ENCODE measurements at places on chromosomes 1 and 21.

GRCh38 chr1:37561133-37562132 lies 4.7 kb downstream of the DNALI1 start:
- peak; percentile 44 for DNase-seq

DNA sequence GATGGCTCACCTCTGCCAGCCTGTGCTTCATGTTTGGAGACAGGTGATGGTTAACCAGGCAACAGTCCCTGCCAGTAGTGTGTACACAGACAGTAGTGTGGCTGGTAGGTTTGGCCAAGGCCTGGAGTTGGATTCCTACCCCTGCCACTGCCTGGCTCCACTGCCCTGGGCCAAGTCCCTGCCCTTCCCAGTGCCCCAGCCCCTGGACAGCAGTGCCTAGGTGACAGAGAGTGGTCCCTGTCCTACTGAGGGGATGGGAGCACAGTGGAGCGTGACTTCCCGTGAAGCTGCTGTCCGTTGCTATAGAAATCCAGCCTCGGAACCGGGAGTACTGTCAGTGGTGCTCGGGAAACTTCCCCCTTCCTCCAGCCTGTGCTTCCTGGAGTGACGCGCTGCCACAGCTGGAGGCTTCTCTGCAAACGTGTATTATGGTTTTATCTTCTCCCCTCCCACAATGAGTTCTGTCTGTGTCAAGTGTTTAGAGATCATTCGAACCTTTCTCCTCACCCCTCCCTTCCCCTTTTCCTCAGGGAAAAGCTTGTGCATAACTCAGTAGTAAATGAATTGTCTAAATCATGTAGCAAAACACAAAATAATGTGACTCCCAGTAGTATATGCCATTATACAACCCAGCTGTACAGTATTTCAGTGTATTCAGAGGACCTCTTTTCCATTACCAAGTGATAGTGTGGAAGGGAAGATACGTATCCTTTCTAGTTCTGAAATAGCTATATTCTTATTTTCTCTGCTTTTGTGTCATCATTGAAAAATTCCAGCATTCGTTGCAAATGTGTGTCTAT lies 73.4 kb downstream of the GALNT2 start:
- no peak for DNase-seq

DNA sequence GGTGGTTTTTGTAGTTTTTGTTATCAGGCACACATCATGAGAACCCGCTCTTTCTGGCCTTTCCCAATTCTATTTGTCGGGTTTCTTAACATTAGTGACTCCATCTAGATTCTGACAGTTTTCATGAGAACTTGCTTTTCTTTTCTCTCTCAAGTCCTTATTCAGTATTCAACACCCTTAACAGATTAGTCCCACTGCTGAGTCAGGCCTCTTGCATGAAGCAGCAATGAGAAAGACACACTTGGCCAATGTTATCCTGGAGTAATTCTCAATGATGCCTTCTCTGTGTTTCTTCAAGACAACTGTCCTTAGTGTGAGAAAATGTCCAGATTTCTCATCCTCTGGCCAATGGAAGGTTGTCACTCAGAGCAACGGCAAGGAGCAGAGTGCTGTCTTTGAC lies 11.3 kb downstream of the FMO2 start:
- DNase-seq, result no peak

DNA sequence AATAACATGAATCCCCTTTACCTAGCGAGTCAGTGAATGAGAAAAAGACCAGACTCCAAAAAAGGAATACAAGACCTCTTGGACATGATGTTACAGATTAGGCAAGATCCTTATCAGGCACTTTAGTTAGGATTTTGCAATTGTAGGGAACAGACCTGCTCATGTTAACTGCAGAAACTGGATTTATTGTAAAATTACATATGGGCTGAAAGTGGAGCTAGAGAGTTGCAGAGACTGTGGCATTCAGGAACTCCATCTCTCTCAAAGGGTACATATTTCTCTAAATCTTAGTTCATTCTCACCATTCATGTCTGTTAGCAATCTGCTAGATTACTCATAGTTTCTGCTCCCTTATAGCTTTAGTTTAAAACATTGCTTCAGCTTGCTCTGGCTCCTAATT lies 142.2 kb downstream of the PAPPA2 start:
- DNase-seq, result no peak

DNA sequence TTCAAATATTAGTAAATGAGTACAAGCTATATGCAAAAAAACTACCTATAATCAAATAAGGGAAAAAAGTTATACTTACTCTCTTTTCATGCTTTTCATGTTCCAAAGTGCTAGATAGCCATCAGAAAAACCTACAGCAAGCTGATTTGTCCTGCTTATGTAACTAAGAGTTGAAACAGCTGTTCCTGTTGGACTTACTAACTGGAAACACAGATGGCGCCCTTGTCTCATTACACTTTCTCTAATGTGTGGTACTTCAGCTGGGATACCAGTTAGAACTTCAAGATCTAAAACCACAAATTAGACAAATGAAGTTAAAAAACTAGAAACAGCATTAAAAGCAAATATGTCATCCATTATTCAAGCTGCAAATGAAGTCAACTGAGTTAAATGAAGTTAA lies 24.3 kb downstream of the AHCTF1 start:
- DNase-seq, result peak; percentile 43

DNA sequence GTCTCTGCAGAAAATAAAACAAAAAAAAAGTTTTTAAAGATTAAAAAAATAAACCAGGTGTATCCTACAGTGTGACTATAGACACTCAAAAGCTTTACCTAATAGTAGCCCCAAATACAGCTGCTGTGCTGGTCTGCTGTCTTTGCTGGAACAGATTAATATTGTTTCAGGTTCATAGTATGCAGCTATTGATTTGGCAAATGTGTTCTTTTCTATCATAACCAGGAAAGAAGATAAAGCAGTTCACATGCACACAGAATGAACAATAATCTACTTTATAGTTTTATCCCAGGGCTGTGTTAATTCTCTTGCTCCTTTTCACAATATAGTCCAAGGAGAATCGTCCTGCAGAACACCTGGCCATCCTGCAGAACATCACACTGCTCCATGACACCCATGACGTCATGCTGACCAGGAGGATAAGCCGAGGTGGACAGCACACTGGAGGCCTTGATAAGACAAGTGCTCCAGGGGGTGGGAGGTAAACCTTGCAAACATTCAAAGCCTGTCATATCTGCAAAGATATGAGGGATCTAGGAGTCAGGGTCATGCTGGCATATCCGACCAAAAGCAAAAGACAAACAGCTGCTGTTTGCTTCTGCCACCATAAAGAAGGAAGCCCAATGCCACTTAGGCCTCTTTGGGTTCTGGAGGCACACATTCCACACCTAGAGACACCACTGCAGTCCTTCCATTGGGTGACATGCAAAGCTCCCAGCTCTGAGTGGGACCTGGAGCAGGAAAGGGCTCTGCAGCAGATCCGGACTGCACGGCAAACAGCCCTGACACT lies 86.1 kb upstream of the SLC2A1 start:
- no peak for DNase-seq

GRCh38 chr1:115748401-115749150 lies 19.9 kb downstream of the CASQ2 start:
- DNase-seq, result no peak

DNA sequence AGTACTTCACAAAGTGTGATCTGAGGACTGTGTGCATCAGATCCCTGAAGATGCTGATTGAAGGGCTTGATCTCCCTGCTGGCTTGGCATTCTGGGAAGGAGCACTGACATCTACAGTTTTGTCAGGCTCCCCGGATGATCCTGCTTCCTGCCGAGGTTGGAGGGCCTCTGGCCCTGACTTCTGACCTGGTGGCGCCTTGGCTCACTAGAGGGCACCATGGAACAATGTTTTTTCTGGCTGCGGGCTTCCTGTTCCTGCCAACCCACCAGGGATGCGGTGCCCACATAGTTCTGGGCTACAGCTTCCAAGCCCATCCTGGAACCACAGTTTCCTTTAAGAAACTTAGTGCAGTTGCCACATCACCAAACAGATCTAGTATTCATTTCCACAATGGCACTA lies 38.8 kb upstream of the RASAL2 start:
- peak; percentile 19 for DNase-seq

Measured in DND-41 (cell line).